Activated CD8-positive, alpha-beta T cell treated with anti-CD3 and anti-CD28 coated beads, Interleukin-2, amount 10 ng/mL, durations not matched to agents 7 days and 5 days (primary cell): ENCODE measurements at places on chromosomes 6 and 20. TPM values are rescaled to one million over a fixed set of nuclear protein-coding genes. Genes with fewer than 3 reads are reported as not detected.

PRSS35 gene
- not detected for total RNA-seq

PI16 gene
- 0.63 TPM for total RNA-seq

- DNase-seq, result no peak
Measured at GRCh38 chr6:44561832-44562665, 174.5 kb downstream of the CDC5L start.

SLC22A7 gene
- not detected for total RNA-seq

DNA sequence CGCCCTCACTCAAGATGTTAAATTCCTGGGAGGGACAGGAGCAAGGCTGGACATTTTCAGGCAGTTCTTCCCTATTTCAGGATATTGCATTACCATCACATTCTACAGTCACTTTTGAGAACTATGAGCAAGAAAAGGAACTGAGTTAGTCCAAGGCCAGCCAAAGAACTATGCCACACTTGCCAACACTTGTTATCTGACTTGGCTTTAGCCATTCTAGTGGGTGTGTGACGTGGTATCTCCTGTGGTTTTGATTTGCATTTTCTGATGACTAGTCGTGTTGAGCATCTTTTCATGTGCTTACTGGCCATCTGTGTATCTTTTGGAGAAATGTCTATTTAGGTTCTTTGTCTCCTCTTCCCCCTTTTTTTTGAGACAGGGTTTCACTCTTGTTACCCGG, 12.0 kb downstream of the XRN2 start:
- no peak for DNase-seq

GRCh38 chr6:20096536-20096935, 115.7 kb downstream of the MBOAT1 start:
- no peak for DNase-seq

ULBP2 gene
- total RNA-seq, result 0.60 TPM

DNA sequence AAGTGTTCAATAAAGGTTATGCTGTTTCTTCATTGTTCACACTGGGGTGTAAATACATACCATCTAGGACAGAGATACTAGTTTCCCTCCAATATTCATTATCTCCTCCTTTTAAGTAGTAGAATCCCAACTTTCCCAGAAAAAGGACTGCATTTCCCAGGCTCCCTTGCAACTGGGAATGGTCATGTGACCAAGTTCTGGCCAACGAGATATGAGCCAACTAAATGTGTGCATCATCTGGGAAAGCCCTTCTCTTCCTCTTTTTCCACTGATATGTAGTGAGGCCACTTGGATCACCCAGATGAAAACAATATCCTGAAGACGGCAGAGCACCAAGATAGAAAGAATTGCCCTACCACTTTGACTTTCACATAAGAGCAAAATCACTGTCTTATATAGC, 97.9 kb upstream of the PTPRT start:
- no peak for DNase-seq

IPCEF1 gene
- total RNA-seq, result 24.4 TPM

DNA sequence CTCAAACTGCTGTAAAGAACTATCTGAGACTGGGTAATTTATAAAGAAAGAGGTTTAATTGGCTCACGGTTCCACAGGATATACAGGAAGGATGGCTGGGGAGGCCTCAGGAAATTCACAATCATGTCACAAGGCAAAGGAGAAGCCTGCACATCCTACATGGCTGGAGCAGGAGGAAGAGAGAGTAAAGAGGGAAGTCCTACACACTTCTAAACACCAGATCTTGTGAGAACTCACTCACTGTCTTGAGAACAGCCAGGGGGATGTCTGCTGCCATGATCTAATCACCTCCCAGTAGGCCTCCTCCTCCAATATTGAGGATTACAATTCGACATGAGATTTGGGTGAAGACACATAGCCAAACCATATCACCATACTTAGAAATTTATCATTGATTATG, 1307.0 kb upstream of the GJE1 start:
- no peak for DNase-seq

GRCh38 chr20:47559141-47559540, 57.5 kb downstream of the NCOA3 start:
- no peak for DNase-seq

GRCh38 chr6:3205913-3206312, 21.5 kb downstream of the TUBB2B start:
- no peak for DNase-seq

IMPG1 gene
- total RNA-seq, result not detected

- DNase-seq, result no peak
Measured at GRCh38 chr20:9573335-9574151, 59.2 kb downstream of the LAMP5 start.
